ENCODE measurements at places on chromosomes 3 and 15.

GRCh38 chr15:49984436-49984835 lies 134.6 kb downstream of the ATP8B4 start:
- DNase-seq, result no peak

- DNase-seq, result peak; percentile 22
These were observed 54.4 kb upstream of the TLE3 start for GRCh38 chr15:70152070-70152480.

- no peak for DNase-seq
These were observed 25.1 kb upstream of the ANKRD34C start for GRCh38 chr15:79257454-79257853.

DNA sequence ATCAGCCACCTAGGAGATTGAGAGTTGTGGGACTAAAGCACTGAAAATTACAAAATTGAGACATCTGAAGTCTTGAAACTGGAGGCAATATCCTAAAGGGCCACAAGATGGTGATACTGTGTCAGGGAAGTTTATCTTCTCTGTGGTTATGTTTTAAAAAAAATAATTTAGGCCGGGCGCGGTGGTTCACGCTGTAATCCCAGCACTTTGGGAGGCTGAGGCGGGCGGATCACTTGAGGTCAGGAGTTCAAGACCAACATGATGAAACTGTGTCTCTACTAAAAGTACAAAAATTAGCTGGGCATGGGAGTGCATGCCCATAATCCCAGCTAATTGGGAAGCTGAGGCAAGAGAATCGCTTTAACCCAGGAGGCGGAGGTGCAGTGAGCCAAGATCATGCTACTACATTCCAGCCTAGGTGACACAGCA lies 17.9 kb upstream of the NIT2 start:
- peak; percentile 30 for DNase-seq

Data from non-pigmented ciliary epithelial cell (primary cell).